Hematopoietic multipotent progenitor cell treated with erythropoietin and hydrocortisone succinate and interleukin-3 and kit ligand, for 8 days (in vitro differentiated cells): ENCODE measurements at places on chromosomes 2 and 18.

DNA sequence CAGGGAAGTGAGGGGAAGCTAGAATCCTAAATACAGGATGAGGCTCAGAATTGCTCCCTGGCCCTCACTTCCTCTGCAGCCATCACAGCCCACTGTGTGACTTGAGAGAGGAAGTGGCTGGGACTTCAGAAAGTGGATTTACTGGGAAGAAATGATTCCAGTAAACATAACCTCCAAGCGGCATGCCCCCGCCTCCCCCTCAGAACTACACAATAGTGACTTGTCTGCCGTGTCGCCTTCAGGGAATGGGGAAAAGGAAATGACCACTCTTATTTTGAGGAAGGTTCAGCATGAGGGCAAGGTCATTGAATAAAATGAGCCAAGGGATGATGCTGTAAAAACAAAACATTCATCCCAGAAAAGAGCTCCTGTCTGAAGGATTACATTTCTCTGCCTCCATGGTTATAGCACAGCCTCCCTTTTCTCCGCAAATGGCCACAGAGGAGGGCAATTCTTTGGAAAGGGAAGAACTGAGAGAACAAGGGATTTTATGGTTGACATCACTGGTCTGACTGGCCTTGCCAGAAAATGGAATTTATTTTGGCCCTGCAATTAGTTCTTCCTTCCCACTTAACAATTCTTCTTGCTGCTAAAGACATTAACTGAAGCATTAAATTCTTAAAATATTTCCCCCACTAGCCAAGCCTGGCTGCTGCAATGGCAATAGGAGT is 78.9 kb upstream of the DAPL1 start:
- no peak for DNase-seq

GRCh38 chr2:202574541-202574940 is 60.2 kb upstream of the FAM117B start:
- no peak for DNase-seq

GRCh38 chr2:230569298-230569697 is 143.3 kb upstream of the CAB39 start:
- no peak for DNase-seq

- DNase-seq: peak; percentile 69
Measured at GRCh38 chr2:61471905-61472805, 1.3 kb upstream of the USP34 start.

- DNase-seq: no peak
Measured at GRCh38 chr2:161090411-161090810, 69.8 kb upstream of the TANK start.

- DNase-seq: no peak
Measured at GRCh38 chr18:74951165-74951760, 257.7 kb downstream of the PTGR3 start.

- DNase-seq: no peak
Measured at GRCh38 chr2:232027530-232027929, 66.0 kb downstream of the DIS3L2 start.

DNA sequence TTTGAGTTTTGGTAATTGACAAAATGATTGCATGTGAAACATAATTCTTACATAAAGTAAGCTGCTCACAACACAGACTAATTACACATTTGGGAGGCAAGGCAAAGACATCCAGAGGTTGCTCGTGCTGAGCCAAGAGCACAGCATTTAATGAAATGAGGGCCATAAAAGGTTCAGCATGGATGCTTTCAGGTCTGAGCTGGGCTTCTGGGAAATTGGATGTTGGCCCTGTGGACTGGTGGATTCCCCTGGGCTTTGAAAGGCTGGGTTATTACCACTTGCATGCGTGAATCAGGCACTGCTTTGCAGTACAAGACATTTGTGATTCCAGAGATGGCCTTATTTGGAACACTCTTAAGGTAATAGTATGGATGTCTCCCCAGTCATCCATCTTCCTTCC is 533.5 kb upstream of the NRP2 start:
- no peak for DNase-seq

GRCh38 chr2:238127165-238128060 is 11.1 kb upstream of the KLHL30 start:
- no peak for DNase-seq

DNA sequence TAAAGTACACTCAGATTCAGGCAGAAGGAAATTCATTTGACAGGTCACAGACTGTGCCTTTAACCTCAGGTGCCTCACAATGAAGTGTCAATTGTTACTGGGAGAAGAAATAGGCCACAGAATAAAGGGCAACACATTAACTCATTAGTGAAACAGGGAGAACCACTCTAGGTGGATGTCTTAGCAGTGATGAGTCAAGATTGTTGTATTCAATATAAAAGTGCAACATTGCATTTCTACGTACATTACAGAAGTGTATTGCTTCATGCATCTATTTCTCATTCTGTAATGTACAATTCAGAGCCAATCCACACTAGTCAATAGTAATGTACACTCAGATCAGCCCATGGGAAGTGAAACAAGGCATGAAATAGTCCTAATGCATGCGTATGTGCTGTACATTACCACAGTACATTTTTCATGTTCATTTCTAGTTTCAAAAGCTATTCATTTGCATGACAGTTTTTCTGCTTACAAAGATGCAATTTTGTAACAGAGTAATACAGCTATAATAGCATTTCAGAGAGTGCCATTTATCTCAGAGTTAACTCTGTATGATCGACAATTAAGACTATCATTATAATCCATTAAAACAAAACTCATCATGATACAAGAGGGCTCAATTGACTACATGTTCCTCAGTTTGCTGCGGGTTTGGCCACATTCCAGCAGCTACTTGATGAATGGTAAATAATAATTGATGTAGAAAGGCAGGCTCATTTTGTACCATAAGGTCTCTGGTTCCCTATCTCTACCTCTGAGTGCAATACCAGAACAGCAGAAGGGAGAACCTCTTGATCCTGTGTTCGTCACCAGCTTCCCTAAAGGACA is 12.2 kb upstream of the ARL5A start:
- DNase-seq: no peak

DNA sequence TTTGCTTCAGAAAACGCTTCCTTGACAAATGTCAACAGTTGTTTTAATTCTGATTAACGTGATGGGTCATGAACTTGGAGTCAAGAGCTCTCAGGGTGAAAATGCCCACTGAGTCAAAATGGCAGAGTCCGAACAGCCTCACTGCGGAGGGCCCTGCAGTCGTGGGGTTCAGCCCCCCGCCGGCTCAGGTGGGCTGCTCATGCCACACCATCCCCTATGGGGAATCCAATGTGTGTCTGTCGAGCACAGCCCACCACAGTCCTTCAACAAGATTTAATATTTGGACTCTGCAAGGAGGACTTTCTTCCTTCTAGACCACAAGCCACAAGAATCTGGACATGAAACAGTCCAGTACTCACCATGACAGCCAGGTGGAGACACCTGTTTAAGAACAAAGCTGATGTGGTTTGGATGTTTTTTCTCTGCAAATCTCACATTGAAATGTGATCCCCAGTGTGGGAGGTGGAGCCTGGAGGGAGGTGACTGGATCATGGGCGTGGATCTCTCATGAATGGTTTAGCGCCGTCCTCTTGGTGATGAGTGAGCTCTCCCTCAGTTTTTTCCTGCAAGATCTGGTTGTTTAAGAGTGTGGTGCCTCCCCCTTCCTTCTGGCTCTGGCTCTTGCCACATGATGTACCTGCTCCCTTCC is 201.0 kb downstream of the NDUFA10 start:
- peak; percentile 6 for DNase-seq

- no peak for DNase-seq
Measured at GRCh38 chr2:222380456-222380855, 43.9 kb upstream of the SGPP2 start.

DNA sequence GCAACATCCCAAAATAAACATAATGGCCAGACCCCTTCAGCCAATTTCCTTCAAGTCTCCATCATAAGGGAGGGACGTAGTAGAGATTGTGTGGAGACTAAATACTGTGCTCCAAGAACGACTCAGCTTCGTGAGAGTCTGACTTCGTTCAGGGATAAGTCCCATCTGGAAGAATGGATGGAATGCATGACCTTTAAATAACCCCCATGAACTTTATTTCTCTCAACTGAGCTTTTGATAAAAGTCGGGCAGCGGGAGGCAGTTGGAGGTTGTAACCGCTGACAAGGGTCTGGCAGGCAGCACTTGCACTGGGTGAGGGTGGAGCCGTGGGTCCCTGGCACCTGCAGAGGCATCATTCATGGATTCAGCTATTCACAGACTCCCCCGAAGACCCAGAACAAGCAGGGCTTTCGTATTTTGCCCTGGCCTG is 115.9 kb downstream of the ZFP36L2 start:
- no peak for DNase-seq

GRCh38 chr18:55763298-55763697 is 175.3 kb upstream of the TCF4 start:
- DNase-seq: no peak

GRCh38 chr2:136022396-136023146 is 37.1 kb upstream of the DARS1 start:
- peak; percentile 12 for DNase-seq

- no peak for DNase-seq
Measured at GRCh38 chr2:71736091-71736861, 282.9 kb downstream of the DYSF start.

DNA sequence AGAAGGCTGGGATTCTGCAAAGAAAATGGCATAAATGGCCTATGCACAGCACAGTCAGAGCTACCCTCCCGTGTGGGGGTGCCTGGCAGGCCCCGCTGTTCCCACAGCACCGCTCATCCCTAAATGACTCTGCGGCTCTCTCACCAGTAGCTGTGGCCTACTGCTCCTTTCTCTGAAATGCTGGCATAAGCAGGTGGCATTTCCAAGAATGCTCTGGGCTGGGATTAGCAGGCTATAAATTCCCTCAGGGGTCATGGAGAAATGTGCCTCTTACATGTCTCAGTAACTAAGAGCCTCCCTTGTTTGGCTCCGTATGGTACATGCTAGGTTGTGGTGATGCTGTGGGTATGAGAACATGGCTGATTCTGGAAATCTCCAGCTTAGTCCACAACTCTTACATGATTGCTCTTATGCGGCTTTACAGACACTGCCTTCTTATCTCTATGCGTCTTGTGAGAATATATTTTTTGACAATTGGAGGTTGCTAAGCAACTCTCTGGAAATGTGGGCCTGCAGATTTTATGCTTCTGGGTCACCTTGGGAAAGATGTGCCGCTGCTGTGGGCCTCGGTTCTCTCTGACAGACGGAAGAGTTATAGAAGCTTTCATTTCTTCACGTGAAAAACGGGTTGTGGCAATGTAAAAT is 80.3 kb upstream of the GATA6 start:
- DNase-seq: no peak

DNA sequence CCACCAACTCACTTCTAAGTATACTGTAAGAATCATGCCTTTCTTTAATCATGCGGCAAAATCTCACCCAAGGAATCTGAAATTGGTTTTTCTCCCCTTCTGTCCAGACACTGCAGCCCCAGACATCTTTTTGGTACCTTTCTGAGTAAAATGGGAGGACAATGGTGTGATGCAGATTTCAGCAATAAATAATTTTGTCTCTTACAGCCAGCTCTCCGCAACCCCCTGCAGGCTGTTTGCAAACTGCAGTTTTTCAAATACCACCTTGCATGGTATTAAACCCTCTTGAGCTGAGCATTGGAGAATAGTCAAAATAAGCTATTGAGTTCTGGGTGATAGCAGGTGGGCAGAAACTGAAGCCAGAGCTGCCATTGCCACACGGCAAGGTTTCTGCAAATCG is 32.2 kb downstream of the GPR39 start:
- DNase-seq: no peak

- no peak for DNase-seq
Measured at GRCh38 chr18:77077401-77077800, 55.2 kb downstream of the MBP start.

- no peak for DNase-seq
Measured at GRCh38 chr2:195998070-195998469, 70.6 kb downstream of the DNAH7 start.

DNA sequence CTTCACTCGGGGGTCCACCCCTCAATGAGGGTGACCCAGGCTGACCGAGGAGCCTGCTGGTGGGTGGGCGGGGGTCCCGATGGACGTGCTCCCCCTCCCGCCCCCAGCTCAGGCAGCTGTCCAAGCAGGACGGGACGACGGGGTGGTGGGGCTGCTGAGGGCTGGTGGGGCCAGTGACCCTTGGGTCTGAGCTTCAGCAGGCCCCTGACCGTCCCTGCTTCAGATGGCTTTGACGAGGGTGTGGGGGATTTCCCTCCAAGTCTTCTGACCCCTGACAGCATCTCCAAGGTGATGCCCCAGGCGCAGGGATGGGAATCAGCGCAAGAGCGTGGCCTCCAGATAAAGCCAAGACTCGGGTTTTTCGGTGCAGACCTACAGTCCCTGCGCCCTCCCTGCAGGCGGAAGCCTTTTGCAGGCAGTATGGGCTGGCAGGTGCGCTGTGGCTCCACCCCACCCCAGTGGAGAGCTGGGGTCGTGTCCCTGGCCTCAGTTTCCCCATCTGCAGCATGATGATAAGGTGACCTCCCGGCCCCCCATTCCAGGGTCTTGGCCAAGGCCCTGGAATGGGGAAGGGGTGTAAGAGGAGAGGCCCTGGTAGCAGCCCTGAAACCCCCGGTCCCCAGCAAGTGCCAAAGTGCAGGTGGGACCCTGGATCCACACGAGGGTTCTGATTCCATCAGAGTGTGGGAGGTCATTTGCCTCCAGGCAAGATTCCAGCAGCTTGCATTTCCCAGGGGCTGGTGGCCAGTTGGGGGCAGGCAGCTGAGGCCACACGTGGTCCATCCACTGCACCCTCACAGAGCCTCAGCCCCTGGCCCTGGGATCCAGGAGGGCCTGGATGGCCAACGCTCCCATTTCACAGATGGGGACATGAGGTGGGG is 8.7 kb downstream of the CROCC2 start:
- no peak for DNase-seq

- no peak for DNase-seq
Measured at GRCh38 chr2:205540036-205540435, 142.3 kb upstream of the NRP2 start.
